ENCODE measurements at places on chromosomes 2 and 18. TPM values are rescaled to one million over a fixed set of nuclear protein-coding genes. Genes with fewer than 3 reads are reported as not detected.

IER3IP1 gene
- 13.4 TPM for polyA plus RNA-seq

SPATA3 gene
- polyA plus RNA-seq = not detected

RDH14 gene
- 18.4 TPM for polyA plus RNA-seq

AKAIN1 gene
- polyA plus RNA-seq = not detected

ZAP70 gene
- polyA plus RNA-seq = 0.75 TPM

ANKRD30BL gene
- 0.10 TPM for polyA plus RNA-seq

TUBA4B gene
- polyA plus RNA-seq = 0.34 TPM

DPYSL5 gene
- polyA plus RNA-seq = 0.16 TPM

LRRTM1 gene
- polyA plus RNA-seq = 0.27 TPM

SLC23A3 gene
- polyA plus RNA-seq = 0.81 TPM

RESP18 gene
- polyA plus RNA-seq = not detected

NT5DC4 gene
- not detected for polyA plus RNA-seq

CNTNAP5 gene
- polyA plus RNA-seq = not detected

CYS1 gene
- polyA plus RNA-seq = 5.9 TPM
